ENCODE measurements at places on chromosomes 2 and 18.

GRCh38 chr2:235358981-235359471 is 134.8 kb upstream of the AGAP1 start:
- DNase-seq, result no peak

DNA sequence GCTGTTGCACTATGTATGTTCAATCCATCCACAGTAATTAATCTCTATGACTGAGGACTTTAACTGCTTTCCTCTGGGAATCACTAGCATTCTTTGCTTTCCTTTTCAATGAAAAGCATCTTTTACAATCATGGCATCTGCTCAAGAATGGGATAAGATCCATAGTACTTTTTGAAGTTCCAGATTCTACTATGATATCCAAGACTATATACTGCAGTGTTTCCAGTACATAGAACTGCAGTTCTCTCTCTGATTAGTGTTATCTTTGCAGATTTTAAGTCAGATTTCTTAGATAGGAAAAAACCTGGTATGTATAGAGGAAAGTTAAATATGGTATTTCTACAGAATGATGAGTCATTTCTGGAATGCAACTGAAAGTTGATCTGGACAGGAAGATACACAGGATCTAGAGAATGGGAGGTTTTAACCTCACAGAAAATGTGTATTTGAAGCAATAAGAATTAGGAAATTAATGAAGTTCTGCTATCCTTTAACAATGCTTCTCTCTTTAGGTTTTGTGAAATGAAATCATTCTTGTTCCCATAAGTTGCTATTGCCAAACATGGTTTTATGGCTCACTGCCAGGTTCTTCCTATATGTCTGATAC is 670.7 kb downstream of the ERBB4 start:
- DNase-seq, result no peak

DNA sequence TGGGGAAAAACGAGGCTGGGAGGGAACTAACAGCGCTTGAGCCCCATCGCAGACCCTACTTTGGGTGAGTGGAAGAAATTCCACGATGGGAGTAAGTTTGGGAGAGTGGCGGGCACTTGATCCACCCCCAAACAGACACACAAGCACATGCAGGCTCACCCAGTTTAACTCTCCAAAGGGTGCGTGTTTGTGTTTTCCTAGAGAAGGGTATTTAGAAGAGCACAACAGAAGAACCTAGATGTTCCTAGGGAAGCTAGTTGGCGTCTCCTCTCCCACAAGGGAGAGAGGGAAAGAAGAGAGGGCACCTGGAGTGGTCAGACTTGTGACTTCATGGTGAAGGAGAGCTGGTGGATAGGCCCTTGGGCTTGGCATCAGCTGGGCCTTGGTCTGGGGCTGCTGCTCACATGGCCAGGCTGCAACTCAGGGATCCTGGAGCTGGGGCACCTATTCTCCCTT is 3.2 kb downstream of the GATA6 start:
- no peak for DNase-seq

GRCh38 chr18:58633874-58634273 is 5.0 kb upstream of the ALPK2 start:
- DNase-seq, result no peak

DNA sequence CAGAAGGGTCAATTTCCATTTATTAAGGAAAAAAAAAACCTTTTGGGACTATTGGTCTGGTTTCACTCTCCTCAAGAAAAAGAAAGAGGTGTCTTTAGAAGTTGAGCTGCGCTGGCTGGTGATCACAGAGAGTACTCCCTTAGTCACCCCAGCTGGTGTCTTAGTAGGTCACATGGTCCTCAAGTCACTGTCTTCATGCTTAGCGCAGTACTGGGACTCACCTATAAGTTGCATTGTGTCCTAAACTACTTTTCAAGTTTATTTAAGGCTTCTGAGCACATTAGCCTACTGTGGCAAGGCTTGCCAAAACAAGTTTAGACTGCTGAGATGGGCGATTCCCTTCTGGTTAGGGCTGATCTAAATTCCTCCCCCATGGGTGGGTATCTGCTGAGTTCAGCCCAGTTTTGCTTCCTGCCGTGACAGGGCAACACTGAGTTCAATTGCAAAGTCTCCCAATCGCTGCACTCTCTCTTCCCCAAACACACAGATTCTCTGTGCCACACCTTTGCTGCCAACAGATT is 824.9 kb upstream of the CRIM1 start:
- no peak for DNase-seq

GRCh38 chr18:36176711-36177110 is 10.6 kb upstream of the MOCOS start:
- DNase-seq, result no peak

DNA sequence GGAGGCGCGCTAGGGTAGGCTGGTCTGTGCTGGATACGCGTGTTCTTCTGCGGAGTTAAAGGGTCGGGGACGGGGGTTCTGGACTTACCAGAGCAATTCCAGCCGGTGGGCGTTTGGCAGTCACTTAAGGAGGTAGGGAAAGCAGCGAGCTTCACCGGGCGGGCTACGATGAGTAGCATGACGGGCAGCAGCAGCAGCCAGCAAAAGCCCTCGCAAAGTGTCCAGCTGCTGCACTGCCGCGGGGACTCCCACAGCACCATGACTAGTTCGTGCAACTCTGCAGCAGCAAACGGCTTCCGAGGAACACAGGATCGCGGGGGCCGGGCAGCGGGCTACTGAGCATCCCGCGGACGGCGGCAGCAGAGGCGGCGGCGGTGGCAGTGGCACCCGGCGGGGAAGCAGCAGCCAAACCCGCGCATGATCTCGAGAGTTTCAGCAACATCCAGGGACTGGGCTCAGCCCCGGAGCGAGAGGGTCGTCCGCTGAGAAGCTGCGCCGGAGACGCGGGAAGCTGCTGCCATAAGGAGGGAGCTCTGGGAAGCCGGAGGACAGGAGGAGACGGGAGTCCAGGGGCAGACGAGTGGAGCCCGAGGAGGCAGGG is 368 bp downstream of the TMEFF2 start:
- DNase-seq, result no peak

- no peak for DNase-seq
These were observed 154.2 kb upstream of the DLX2 start for GRCh38 chr2:172256886-172257285.

- no peak for DNase-seq
These were observed 88.7 kb upstream of the PXDN start for GRCh38 chr2:1833046-1833445.

GRCh38 chr2:217838409-217838831 is 164.4 kb downstream of the TNS1 start:
- no peak for DNase-seq

DNA sequence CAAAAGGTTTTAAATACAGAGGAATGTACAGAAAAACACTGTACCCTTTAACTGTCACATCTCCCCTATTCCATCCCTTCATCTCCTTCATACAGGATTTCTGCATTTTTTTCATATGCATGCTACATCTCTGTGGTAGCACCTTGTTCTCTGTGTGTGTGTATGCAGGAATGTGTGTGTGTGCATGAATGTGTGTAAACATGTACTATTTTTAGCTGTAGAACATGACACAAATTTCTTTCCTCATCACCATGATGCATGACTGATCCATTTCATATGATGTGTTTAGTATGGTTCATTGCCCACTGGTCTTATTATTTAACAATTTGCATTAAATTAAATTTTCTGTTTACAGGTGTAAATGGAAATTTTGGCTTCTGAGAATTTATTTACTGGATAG is 21.5 kb upstream of the ZEB2 start:
- no peak for DNase-seq

- DNase-seq, result no peak
These were observed 22.7 kb upstream of the INHBB start for GRCh38 chr2:120323214-120323613.

DNA sequence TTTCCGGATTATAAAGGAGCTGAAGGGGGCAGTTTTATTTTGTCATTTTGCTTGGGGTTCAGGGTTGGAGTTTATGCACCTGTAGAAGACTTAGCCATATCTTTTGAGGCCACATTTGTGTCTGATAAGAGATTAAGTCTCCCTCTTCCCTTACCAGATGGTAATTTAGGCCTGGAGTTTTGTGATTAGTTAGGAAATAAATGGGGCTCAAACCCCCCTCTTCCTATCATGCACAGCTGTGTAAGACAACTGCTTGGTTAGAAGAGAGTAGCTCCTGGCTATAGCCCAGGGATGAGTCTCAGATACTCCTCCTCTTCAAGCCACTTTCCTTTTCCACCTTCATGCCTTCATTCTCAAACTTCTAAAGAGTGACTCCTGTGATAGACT is 802 bp upstream of the SAP130 start:
- no peak for DNase-seq

DNA sequence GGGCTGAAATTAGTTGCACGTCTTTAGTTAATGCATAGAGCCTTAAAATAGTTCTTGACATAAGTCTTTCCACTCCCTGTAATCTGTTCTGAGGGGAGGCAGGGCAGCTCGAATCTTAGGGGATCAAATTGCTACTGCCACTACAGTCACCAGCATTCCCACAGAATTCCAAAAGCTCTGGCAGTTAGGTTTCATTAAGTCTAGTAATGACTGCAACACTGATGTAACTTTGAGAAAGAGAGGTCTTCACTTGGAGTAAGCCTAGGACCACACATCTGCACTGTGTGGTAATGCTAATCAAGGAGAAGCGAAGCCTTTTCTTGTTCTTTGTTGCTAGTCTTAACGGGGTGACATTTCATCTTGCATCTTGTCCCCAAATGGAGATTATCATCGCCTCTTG is 19.3 kb upstream of the NCK2 start:
- DNase-seq, result no peak

DNA sequence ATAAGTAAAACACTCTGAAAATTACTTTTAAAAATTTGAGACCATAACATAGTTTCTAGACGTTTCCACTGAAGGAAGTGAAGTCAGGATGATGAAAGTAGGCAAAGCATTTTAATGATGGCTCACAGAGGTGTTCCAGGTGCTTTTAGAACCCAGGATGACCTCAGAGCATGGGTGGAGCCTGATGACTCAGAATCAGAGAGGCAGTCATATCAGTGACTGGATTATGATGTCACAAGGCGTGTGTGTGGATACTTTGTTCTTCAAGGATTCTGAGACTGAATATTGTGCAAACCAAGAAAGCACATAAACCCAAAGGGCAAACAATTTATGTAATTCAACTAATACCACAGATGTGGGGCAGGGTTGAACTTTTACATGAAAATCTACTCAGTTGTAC is 208.0 kb upstream of the FBXO11 start:
- DNase-seq, result no peak

DNA sequence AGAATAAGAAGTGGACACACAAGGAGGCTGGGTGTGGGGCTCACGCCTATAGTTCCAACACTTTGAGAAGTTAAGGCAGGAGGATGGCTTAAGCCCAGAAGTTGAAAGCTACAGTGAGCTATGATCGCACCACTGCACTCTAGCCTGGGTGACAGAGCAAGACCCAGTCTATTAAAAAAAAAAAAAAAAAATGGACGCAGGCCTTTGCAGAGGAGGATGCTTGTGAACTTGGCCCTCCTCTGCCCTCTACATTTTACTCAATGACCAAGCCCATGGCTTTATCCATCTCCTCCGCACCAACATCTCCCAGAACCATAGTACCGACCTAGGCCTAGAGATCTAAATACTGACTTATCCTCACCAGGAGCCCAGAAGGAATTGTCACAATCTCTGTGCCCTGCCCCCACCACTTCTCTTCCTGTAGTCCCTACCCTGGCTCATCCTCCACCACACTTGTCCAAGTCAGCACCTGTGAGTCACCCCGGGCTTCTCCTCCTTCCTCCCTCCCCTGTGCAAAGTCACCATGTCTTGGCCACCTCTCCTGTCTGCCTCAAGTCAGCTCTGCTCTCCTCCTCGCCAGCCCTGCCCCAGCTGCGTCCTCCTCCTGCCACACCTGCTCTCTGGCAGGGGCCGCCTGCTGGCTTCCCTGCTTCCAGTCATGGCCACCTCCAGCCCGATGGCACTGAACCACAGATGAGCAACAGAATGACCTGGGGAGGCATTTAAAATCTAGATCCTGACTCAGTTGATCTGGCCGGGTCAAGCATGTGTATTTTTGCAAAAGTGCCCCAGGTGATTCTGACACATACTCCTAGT is 35.8 kb upstream of the ASPRV1 start:
- no peak for DNase-seq
